ENCODE measurements at places on chromosomes 16 and 17.

GRCh38 chr16:50265260-50265659 is 1.1 kb upstream of the ADCY7 start:
- no peak for DNase-seq

- DNase-seq = no peak
Measured at GRCh38 chr17:73974536-73974935, 228.9 kb upstream of the RPL38 start.

DNA sequence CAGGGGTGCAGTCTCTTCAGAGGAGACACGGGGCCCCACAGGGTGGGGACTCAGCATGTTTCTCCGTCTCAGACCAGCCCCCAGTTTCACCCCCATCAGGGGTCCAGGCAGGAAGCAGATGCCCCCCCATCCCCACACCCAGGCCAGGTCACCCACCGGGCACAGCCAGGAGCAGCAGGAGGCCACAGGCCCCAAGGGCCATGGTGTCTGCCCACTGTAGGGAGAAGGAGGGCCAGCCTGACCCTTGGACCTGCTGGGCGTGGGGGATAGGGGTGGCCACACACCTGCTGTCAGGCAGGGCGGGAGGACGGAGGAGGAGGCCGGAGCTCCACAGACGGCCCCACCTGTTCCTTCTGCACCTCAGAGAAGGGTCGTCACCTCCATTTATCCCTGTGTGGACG is at the start of gene TPSG1:
Gene TPSG1, minus strand, starts transcription at position 218 of the 401 bp plus-strand sequence. Its CDS starts 16 bp downstream, at position 202.
- no peak for DNase-seq

GRCh38 chr17:79019632-79020584 is 4.1 kb upstream of the C1QTNF1 start:
- peak; percentile 88 for DNase-seq

- DNase-seq = no peak
Measured at GRCh38 chr16:15652293-15653001, 2.4 kb downstream of the NDE1 start.

- DNase-seq = no peak
Measured at GRCh38 chr17:35051183-35051578, 12.3 kb downstream of the RFFL start.

GRCh38 chr17:75861927-75862317 is 6.8 kb upstream of the WBP2 start:
- DNase-seq = peak; percentile 72

DNA sequence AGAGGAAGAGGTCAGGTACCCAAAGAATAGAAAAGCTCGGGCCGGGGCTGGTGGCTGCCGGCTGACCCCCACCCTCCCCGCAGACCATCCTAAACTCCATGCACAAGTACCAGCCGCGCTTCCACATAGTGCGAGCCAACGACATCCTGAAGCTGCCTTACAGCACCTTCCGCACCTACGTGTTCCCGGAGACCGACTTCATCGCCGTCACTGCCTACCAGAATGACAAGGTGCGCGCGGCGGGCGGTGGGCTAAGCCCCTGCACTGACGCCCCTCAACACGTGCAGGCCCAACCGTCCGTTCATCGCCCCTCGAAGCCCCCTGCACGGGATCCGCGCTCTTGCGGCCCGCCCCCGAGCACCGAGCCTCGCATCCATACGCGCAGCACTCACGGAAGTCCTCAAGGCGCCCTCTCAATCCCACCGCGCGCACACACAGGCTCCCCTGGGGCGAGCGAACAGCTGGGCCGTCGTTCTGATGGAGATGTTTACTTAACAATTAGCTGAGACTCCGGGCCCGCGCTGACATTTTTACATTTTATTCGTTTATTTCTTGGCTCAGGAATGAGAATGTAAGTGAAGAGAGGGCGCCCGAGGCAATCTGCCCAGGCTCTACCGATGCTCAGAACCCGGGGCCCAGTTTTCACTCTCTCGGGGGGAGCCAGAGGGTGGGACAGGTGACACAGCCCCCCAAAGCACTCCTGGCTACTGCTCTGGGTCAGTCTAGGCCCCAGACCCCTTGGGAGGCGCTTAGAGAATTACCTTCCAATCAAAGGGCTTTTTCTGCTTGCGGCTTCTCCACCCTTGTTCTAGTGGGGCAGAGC is 3.5 kb downstream of the TBX2 start:
- peak; percentile 36 for DNase-seq

DNA sequence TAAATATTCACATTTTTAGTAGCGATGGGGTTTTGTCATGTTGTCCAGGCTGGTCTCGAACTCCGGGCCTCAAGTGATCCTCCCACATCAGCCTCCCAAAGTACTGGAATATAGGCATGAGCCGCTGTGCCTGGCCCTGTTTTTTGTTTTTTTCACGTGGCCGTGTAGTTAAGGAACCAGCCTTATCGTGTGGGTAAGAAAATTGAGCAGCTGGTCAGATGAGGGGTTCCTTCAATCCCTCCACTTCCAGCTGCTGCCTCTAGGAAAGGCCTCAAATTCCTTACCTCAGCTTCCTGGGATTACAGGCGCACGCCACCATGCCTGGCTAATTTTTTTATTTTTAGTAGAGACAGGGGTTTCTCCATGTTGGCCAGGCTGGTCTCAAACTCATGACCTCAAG is 5.9 kb upstream of the DPEP2 start:
- no peak for DNase-seq

- no peak for DNase-seq
Measured at GRCh38 chr16:56841659-56842058, 23.3 kb upstream of the SLC12A3 start.

GRCh38 chr16:619476-620100 is 11.2 kb upstream of the WFIKKN1 start:
- DNase-seq = no peak

All from fibroblast of the aortic adventitia (primary cell).